ENCODE measurements at places on chromosomes 3 and 15. TPM values are rescaled to one million over a fixed set of nuclear protein-coding genes. Genes with fewer than 3 reads are reported as not detected.

STAB1 gene
- total RNA-seq, result 267 TPM

GPR171 gene
- total RNA-seq, result not detected

OR5H2 gene
- total RNA-seq, result not detected

FOXL2NB gene
- total RNA-seq, result not detected

ERICH6 gene
- not detected for total RNA-seq

All from vein endothelial cell (primary cell).